Activated CD8-positive, alpha-beta memory T cell treated with anti-CD3 and anti-CD28 coated beads, Interleukin-2, amount 50 U/mL, for 4 hours (primary cell): ENCODE measurements at places on chromosomes 12 and 14.

DNA sequence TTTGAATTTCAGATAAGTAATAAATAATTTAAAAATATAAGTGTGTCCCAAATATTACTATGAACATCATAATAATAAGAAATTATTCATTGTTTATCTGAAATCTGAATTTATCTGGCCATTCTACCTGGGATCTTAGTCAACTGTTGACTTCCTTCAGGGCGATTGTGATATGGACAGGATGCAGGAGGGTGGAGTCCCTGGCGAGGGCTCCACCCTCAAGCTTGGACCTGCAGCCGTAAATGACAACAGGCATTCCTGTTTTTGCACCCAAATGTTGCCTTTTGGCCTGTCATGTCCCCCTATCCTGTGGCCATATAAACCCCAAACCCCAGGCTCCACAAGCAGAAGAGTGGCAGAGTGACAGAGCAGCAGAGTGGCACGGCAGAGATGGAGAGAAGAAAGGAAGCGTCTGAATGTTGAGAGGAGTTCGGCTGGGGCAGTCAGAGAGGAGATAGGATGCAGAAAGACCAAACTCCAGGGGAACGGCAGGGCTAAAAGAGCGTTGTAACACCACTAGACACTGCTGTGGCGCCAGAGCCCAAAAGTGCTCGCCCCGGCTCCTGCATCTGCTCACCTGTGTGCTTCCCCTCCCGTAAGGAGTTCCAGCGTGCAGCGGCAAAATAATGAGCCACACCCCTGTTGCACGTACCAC, 39.4 kb upstream of the FUT8 start:
- no peak for DNase-seq

DNA sequence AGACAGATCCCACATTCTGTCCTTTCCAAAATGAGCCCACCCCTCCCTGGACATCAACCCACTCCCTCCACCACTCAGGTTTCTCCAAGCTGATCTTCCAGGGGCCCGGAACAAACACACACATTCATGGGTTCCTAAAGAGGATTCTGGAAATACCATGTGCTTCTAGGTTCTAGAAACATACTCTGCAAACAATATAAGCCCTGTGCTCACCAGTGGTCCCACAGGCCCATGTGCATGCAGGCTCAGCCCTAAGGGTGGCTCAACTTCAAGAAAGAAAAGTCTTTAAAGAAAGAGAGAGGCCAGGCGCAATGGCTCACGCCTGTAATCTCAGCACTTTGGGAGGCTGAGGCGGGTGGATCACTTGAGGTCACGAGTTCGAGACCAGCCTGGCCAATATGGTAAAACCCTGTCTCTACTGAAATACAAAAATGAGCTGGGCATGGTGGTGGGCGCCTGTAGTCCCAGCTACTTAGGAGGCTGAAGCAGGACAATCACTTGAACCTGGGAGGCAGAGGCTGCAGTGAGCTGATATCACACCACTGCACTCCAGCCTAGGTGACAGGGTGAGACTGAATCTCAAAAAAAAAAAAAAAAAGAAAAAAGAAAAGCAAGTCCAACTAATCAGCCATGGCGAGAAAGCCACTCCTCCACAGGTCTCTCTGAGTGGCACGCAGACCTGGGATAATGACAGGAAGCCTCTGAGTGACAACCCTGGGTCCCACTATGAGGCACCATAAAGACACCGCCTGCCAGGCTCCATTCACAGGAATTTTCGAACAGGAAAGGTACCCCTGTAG, 59.5 kb upstream of the PNMA1 start:
- no peak for DNase-seq

DNA sequence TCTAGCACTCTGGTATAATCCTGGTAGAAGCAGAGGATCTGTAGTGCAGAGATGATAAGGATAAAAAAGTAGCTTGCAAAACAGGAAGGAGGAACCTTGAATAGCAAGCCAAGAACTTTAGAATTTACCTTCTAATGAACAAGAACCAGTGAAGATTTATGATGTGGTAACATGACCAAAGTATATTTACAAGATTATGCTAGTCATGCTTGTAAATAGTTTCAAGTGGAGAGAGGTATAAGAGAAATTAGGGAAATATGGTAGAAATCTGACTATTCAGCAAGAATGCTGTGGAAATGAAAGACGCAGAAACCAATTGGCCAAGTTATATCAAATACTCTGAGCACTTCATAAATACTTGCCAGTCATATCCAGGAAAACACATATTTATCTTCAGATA, 47.8 kb downstream of the ERGIC2 start:
- no peak for DNase-seq

- no peak for DNase-seq
Measured at GRCh38 chr14:30243805-30244204, 315.2 kb upstream of the G2E3 start.

DNA sequence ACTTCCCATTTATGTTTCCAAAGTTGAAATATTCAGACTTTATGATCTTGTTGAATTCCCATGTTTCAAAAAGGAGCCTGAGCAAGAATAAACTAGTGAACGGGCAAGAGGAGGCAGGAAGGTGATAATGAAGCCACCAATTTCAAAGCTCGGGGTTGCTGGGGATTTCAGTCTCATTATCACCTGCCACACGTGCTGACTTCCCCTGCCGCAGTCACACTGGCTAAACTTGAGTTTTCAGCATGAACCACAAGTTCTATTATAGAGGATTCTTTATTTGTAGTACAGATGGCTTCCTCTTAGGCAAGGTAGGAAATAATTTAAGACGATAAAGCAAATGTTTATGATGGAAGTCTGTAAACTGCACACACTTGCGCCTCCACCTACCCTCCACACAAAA, 18.1 kb upstream of the DIABLO start:
- no peak for DNase-seq

DNA sequence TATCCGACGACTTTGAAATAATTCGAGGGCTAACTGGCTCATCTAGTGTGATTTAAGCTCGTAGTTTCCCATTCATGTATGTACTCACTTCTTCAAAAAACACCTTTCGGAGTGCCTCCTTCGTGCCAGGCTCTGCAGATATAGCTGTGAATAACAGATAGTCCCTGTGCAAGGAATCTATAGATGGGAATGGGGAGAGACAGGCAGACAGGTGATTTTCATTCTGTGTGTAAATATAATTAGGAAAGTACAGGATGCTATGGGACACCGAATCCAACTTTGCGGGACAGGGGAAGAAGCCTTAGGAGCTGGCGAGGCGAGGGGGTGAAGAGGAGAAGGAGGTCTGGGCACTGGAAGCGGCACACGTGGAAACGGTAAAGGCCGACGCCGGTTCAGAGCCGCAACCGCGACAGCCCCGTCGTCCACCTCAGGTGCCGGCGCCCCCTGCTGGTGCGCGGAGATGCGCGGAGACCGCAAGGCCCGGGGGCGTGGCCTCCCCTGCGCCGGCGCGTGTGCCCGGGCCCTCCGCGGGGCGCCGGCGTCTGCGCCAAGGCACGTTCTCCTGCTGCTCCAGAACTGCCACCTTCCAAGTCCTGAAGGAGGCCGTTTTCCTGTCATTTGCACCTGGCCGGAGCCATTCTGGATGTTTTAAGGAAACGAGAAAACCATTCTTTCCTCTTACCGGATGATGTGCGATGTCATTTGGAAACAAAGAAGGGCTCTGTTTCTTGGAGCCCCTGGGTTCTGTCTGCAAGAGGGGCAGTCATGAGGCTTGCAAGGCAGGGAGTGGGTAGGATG, 18.0 kb upstream of the CACNA1C start:
- DNase-seq: peak; percentile 90

GRCh38 chr12:108333898-108334699, 5.0 kb downstream of the CMKLR1 start:
- no peak for DNase-seq

- DNase-seq: no peak
Measured at GRCh38 chr12:43029971-43030370, 440.4 kb upstream of the PRICKLE1 start.

DNA sequence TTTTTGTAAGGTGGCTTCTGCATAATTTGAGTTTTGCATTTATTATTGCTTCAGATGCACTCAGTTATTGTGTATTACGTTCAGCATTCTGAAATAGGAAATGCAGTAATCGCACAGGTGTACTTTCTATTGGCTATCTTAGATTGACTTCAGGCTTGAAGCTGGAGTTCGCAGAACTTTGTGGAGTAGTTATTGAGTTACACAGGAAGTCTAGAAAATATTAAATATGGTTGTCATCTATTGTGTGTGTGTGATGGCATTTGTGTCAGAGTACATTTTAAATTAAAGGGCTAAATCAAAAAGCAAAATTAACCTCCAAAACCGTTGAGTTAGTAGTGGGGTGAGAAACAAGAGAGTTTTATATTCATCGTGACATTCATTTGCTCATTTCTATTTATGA, 2.7 kb downstream of the ARID2 start:
- no peak for DNase-seq

GRCh38 chr12:76421046-76421445, 72.8 kb upstream of the BBS10 start:
- DNase-seq: no peak

DNA sequence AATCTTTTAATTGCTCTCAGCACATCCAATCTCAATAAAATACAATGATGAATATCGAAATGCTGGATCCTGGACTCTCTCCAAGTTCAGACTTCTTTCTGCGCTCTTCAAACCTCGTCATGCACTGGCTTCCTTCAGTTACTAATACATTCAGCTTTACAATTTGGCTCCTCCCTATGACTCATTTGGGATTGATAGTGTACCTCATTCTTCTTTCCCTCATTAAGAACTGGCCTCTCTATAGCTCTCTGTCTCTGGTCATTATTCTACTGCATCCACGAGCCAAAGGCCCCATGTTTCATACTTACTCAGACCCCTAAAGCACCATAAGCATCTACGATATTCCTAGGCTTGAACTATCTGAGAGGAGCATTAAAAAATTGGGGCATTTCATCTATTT, 4.9 kb downstream of the TSPAN8 start:
- DNase-seq: no peak

GRCh38 chr12:22982635-22983034, 357.7 kb downstream of the ETNK1 start:
- DNase-seq: no peak

DNA sequence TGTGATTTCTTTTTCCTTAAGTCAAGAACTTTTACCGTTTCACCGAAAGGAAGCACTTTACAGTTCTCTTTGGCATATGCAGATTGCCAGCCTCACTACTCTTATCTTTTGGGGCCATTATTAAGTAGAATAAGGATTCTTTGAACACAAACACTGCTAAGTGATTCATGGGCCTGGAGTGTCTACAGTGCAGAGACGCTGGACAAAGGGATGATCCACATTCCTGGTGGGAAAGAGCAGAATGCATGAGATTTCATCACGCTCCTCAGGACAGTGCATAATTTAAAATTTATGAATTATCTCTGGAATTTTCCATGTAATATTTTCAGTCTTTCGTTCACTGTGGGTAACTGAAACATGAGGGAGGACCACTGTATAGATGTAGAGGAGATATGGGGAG, 90.2 kb downstream of the TTLL5 start:
- no peak for DNase-seq

- DNase-seq: no peak
Measured at GRCh38 chr14:37054869-37055268, 117.5 kb downstream of the SLC25A21 start.

DNA sequence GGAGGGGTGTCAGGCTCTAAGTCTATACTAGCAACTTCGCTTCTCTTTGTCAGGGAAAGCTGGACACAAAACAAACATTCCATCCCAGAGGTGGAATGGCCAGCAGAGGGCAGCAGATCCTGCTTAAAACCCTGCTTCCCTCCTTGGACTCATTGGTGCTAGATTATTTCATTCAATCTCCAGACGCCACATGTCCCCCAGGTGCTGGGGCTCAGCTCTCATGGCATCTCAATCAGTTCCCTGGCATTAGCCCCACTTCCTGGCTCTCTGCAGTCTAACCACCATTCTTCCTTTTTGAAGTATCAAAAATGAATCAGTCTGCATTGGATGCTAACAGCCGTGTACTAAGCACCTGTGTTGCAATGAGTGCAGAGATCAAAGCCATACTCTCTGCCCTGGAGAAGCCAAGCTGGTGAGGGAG, 8.1 kb upstream of the PPP1R1A start:
- peak; percentile 56 for DNase-seq

- DNase-seq: no peak
Measured at GRCh38 chr14:77306416-77306815, 14.3 kb downstream of the POMT2 start.

DNA sequence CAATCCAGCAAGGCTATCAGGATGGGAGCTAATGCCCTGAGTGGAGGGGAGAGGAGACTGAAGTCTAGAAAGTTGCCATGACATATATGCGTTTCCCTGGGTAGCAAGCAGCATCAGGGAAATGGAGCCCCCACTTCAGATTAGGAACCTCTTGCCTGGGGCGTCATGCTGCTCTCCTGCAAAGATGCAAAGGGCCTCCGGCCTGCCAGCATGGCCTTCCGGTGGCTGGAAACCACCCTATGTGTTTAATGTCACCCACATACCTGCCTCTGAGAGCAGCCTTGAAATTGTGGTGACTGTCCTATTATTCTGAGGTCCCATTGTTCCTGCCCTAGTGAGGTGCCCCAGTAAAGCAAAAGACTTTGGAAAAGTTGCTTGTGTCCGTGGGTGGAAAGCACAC, 10.0 kb upstream of the IFI27L2 start:
- DNase-seq: no peak

GRCh38 chr14:65496178-65496993, 83.9 kb downstream of the FUT8 start:
- DNase-seq: no peak

GRCh38 chr14:81247271-81247766, 26.6 kb upstream of the GTF2A1 start:
- no peak for DNase-seq

DNA sequence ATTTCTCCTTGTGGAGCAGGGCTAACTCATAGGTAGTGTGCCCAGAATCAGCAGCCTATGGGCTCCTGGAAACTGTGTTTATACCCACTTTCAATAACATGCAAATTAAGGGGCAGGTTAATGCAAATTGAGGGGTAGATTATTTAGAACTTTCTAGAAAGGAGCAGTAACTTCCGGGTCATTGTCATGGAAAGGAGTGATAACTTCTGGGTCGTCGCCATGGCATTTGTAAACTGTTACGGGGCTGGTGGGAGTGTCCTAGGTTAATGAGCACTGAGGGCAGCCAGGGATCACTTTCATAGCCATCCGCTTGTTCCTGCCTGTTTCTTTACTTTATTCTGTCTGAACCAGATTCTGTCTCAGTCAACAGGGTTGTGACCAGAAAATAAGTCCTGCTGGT, 143.3 kb upstream of the RFLNA start:
- no peak for DNase-seq

- no peak for DNase-seq
Measured at GRCh38 chr12:59734371-59734770, 138.5 kb downstream of the SLC16A7 start.

DNA sequence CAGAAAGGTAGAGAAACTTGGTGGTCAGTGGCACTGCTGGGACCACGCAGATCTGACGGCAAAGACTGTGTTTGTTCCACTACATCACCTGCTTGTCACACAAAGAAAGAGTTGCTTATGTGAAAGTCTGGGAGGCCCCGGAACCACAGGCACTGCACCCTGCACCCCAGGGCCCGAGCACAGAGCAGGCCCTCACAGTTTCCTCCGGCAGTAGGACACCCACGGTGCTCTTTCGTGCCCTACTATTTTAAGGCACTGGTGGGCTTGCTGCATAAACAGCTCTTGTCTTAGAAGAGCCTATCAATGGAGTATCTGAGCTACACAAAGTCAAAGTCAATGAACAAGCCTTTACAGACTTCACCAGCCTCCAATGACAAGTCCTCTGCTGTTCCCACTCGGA, 8.0 kb downstream of the LGMN start:
- DNase-seq: no peak
